ENCODE measurements at places on chromosomes 16 and 17.

DNA sequence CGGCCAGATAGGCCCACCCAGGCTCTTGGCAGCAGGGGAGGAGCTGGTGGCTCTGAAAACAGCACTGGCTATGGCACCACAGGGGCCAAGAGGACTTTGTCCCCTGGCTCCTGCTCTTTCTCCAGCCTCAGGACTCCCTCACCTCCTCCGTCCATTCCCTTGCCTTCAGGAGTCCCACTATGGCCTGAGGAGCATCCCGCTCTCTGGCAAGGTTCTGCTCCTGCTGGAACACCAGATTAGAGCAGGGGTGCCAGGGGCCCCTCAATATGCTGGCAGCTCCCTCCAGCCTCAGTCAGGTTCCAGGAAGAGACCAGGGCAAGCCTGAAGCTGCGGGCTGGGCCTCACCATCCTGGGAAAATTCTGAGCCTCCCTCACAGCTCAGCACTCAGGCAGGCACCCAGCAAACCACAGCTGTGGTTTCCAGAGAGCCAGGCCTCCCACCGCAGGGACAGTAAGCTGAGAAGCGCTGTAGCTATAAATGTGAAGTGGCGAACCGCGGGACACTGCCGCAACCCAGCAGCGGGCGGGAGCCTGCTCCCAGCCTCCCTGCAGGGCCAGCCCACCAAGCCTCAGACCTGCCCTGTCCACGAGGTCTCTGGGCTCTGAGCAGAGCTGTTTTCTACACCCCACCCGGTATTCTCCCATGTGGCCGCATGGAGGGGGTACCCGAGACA lies 25.7 kb downstream of the C17orf100 start:
- DNase-seq = no peak

DNA sequence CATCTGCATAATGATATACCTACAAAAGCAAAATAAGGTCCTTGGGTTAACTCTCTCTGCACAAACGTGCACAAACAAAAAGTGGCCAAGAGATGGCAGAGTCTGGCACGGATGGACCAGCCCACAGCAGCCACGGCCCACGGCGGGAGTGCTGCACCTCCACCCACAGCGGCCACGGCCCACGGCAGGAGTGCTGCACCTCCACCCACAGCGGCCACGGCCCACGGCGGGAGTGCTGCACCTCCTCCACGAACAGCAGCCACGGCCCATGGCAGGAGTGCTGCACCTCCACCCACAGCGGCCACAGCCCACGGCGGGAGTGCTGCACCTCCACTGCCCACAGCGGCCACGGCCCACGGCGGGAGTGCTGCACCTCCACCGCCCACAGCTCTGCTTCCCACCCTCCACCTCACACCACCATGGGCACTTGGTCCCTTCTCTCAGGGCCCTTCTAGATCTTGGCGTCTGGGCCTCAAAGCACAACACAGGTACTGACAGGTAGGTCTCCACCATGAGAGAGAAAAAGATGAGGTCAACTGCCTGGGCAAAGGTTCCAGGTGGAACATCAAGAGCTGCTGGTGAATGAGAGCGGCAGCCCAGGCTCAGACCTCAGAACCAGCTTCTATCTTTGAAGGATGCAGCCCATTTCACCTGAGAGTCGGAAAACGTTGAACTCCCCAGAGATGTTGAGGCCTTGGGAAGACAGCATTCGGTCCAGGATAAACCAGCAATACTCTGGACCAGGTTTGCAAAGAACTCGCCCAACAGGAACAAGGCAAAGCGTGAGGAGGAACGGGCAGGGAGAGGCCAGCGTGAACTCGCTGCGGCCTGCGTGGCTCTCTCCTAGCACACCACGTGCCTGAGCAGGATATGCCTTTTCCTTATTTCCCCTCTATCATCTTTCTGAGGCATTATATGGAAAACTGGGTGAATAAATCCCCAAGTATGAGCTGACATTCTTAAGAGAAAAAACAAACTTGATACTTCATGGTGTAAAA lies 124.5 kb downstream of the ZNF778 start:
- DNase-seq = no peak

DNA sequence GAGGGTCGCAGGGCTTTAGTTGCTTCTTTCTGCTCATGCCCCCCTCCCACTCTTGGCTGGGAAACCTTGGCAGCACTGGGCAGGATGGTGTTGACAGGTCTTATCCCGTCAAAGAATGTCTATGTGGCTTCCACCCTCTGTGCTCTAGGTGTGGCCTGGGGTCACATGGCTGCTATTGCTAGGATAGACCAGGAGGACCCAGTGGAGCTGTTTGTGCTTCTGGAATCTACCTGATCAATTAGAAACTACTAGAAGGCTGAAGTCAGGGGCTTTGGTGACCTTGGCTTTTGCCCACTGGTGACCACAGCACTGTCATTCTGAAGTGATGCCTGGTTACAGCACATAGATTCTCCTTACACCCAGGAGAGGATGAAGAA lies 105.8 kb downstream of the CMIP start:
- no peak for DNase-seq

- no peak for DNase-seq
These were observed 39.7 kb downstream of the ARHGAP17 start for GRCh38 chr16:24975428-24975889.

GRCh38 chr16:72924927-72925630 lies 122.8 kb downstream of the ZFHX3 start:
- DNase-seq = no peak
